Mammary epithelial cell (primary cell): ENCODE measurements at places on chromosomes 5 and 9.

DNA sequence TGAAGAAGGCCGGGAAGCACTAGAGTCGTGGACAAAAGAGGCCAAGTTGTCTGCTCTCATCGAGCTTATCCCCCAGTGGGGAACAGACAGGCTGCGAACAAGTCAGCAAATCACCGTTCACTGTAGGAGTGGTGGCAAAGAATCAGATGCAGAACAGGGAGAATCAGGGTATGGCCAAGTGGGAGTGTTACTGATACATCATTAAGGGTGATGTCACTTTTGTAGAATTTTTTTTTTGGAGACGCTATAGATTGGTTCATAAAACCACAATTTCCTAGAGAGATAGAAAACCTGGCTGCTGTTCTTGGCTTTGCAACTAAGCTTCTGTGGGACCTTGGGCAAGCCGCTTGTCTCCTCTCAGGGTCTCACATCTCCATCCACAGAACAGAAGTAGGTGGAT is 21.3 kb downstream of the SPRY4 start:
- DNase-seq, result no peak

DNA sequence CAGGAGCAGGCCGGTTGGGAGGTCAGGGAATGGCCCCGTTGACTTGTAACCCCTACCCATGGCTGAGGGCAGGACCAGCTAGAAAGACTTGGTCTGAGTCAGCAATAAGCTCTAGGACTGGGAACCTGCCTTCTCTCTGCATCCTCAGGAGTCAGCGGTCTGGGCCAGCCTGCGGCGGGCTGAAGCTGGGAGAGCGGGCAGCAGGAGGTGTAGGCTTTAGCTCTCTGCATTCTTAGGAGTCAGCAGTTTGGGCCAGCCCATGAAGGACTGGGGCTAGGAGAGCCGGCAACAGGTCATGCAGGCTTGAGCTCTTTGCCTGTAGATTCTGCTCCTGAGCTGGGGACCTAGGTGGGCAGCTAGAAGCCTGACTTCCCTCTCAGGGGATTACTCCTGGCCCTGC is 6.4 kb upstream of the SMIM32 start:
- DNase-seq, result no peak

GRCh38 chr5:103280967-103281366 is 22.4 kb downstream of the MACIR start:
- no peak for DNase-seq

DNA sequence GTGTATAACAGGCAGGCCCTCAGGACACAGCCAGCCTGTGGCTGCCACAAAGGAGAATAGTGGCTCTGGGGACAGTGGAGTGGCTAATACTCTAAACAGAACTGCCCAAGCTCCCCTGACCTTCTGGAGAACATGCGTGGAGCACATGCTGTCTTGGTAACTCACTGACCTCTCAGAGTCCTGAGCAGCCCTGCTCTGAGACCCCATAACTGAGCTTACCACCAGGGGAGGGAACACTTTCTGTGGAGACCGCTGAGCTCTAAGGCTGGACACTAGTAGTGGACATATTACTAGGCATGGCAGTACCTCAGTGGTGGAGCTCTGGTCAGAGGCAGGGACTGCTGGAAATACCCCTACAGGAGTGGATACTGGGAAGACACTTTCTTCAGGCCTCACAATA is 60.2 kb upstream of the SPTLC1 start:
- no peak for DNase-seq

DNA sequence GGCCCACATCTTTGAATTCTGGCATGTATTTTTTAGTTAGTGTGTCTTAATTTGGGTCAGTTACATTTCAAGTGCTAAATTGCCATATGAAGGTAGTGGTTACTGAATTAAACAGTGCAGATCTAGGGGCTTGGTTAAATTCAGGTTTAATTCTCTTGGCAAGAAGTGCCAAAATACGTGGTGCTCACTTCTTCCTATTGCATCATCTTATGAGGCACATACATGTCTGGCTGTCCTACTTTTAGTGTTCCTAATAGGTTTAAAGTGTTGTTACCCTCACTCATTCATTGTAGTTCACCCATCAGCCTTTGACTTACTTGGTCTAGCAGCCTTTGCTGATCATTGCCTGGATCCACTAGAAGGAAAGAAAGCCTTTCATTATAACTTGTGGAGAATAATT is 59.5 kb downstream of the RPS6 start:
- DNase-seq, result no peak

- no peak for DNase-seq
These were observed 75.4 kb downstream of the NUDT12 start for GRCh38 chr5:103487218-103487617.

- DNase-seq, result no peak
These were observed 70.4 kb downstream of the HRH2 start for GRCh38 chr5:175728316-175728715.

DNA sequence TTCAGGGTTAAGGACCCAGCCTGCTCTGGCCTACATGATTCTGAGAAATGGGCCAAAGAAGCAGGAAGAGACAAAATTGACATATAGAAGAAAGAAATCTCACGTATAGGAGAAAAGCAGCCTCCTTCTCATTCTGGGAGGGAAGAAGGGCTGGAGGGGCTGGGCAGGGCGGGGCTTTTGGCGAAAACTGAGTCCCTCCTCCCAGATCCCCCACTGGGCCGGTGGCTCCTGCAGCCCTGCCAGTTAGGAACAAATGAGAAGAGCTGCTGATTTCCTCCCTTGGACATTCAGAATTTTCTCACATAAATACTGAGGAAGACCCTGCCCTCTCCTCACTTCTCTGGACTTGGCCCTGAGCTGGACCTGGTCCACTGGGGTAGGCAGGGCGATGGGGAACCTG is at the start of gene WNT8A:
TSS of gene WNT8A (plus strand) at position 332 of the 400 bp plus-strand sequence. CDS start 95 bp downstream, outside the sequence.
- DNase-seq, result no peak

DNA sequence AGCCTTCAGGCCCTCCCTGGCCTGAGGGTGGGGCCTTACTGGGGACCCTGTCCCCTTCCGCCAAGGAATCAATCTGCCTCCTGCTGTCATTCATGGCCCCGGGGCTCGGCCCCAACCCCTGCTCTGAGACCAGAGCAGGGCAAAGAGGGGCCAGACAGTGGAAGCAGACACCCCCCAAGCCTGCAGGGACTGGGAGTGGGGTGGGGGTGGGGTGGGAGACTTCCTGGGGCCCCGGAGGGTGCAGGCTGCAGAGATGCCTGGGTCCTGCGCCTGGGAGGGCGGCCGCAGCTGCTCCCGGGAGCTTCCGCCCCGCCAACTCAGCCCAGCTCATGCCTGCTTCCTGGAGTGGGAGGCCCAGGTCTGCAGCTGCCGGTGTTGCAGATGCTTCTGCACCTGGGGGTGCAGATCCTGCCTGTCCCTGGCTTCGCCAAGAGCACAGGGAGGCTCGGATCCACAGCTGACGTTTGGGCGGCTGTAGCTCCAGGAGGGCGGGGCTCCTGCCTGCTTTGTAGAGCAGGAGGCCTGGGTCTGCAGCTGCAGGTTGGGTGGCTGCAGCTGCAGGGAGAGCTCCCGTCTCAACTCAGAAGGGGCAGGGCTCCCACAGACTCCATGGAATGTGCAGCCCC is 6.2 kb downstream of the KIF4B start:
- DNase-seq, result no peak

DNA sequence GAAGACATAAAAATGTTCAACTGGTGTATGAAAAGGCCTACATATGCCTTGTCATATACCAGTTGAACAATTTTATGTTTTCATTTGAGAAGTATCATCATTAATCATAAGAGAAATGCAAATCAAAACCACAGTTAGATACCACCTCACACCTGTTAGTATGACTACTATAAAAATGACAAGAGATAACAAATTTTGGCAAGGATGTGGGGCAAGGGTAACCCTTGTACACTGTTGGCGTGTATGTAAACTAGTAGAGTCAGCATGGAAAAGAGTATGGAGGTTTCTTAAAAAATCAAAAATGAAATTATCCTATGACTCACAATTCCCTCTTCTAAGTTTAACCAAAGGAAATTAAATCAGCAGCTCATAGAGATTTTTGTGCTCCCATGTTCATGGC is 250.4 kb upstream of the ST8SIA4 start:
- DNase-seq, result no peak

- no peak for DNase-seq
These were observed 50.6 kb downstream of the MARCHF11 start for GRCh38 chr5:16128944-16129343.
